ENCODE measurements at places on chromosomes 5 and 9.

GRCh38 chr9:108316630-108317029 is 539.2 kb downstream of the ACTL7B start:
- DNase-seq = no peak

GRCh38 chr5:140358738-140359310 is 1.2 kb upstream of the SLC4A9 start:
- DNase-seq = peak; percentile 21

DNA sequence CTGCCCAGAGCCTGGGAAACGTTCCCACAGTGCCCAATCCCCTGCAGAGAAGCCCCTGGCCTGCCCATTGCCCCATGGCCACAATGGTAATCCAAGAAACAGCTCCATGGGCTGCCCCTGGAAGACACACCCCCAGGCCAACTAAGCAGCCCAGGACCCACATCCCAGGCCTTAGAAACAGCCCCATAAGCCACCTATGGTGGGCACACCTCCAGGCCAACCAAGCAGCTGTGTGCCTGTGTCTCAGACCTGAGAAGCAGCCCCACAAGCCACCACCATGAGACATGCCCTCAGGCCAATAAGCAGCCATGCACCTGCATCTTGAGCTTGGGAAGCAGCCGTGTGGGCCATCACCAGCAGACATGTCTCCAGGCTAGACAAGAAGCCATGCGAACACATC is 52.9 kb upstream of the SSBP2 start:
- no peak for DNase-seq

- no peak for DNase-seq
Observed at GRCh38 chr9:136949239-136949816, 2.7 kb upstream of the LCN12 start.

Measured in Kasumi-1 (cell line).